ENCODE measurements at places on chromosomes 5 and 9.

DNA sequence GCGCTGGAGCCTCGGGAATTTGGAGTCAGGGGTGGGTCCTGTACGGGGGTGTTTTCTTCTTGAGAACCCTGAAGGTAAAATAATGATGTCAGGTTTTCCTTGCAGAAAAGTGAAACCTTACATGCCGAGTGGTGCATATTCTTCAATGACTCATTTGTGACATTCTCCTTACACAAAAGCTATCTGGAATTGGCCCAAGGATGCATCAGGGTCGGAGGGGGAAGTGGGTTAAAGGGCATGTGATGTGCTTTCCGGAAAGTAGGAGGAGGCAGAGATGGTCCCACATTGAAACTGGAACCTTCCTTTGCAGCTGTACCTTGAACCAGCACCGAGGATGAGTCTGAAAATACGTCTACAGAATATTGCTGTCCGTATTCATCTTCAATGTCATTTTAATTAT, 411.2 kb upstream of the IRX4 start:
- DNase-seq, result no peak

DNA sequence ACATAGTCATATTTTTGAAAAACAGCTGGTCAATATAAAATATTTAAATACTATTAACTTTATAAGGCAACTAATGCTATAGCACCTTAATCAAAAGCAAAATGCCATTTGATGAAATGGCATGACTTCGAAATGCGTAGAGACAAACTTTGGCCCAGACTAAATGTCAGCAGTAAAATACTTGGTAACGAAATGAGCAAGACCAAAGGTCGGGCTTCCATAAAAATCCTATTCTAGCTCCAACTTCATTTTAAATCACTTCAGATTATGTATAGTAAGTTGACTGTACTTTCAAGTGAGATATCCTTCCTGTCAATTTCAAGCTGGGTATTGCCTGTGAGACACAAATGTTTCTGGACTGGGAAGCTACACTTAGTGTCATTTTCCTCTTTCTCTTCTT, 805.4 kb upstream of the ZNF608 start:
- DNase-seq, result no peak

DNA sequence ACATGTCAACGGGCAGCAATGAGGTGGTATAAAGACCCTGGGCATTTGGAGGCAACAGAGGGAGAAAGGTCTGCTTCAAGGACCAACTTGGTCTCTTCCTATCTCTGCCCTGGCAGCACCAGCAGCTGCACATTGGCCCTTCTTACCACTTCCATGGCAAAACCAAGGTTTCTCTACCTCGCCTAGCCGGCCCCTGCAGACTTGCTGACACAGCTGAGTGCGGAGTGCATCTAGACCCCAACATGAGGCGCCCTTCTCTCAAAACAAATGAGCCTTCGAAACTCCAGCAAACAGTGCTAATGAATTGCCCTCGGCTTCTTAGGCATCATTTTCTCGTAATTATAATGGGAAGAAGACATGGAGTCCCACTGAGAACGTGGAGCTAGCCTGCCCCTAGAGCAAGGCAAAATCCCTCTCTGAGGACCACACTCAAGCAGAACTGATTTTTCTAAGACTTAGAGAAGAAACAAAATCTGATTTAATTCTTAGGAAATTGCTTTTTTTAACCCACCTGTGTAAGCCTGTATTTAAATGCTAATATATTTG, 42.1 kb downstream of the KCNMB1 start:
- no peak for DNase-seq

DNA sequence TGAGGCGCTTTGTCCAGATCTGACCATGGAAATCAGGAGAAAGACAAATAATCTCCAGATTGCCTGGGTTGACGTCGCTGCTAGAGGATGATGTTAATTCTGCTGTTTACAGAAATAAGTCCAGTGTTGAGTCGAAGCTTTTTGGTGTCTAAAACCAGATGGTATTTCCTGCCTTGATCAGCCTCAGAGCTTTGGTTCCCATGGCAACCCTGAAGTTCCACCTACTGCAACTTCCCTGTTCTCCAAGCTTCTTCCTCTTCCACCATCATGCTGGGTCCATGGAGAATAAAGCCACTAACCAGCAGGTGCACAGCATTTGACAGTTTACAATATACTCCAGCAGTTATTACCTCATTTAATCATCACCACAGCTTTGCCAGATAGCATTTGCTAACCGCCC, 18.0 kb upstream of the GABBR2 start:
- DNase-seq, result peak; percentile 12

DNA sequence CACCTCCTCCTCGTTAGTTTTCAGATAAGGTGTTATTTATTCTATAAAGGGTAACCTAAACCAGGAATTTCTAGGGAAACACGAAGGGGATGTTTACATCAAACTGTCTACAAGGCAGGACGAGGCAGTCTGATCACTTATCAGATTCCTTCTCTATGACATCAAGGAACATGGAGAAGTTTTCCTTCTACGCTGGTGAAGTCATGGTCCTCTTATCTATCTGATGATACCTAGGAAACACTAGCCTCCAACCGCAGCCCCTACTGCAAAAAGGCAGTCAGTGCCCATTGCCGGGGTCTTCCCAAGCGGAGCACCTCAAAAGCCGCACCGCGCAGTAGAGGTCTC, 1.5 kb downstream of the MPDZ start:
- DNase-seq, result no peak

DNA sequence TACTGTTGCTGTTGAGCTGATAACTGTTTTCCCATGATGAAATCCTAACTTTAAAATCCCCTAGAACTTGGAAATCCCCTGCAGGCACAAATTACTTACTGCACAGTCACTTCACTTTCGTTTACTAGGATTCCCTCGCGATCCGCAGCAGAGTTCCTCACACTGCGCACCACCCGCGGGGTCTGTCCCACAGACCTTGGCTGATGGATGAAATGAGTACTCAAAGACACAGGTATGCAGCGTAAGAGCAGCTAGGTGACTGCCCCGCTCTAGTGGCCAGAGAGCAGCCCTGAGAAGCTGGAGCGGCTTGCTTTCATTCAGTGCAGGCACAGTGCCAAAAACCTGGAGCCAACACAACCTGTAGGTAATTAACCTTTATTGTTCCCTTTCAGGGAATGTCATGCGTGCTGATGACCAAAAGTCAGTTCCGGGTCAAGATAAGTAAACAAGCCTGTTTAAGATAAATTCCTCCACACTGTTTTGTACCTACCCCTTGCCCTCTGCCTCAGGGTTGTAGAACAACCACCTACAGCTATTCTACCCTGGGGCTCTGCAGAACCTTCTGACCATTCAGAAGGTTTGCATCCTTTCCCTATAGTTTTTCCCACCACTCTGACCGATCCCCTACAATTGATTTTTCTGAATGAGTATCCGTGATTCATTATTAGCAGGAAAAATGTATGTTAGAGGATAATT, 191.2 kb downstream of the CDH9 start:
- DNase-seq, result no peak

DNA sequence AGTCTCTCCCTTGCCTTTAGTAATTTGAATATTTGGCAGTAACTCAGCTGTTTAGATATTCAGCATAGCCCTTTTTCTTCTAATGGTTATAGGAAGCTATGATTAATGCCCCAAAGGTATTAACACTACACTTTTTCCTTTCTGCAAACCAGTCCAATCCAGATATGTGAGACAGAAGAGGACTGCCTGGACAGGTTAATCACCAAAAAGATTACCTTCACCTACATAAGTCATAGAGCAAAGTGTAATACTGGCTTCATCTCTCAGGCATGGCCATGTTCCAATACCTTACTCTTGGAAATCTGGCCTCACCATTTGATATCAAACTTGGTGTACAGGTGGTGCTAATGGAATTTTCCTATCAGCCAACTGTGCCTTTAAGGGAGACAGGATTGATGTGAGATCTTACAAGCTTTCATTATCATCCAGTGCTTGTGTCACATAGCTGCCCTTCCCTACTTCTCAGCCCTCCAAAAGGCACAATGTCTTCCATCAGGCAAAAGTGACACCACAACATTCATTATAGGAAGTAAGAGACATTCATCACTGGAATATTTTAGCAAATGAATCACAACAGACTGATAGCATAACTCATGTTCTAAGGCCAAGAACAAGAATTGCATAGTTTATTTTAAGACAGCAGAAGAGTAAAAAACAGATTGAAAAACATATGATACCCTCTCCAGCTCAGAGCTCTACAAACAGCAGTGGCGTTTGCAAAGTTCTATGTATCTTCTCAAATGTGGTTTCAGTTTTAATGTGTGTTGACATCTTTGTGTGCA, 91.2 kb upstream of the PAM start:
- no peak for DNase-seq

- DNase-seq, result no peak
Measured at GRCh38 chr5:150787656-150788055, 9.1 kb downstream of the SMIM3 start.

- no peak for DNase-seq
Measured at GRCh38 chr5:53479590-53480415, 626 bp upstream of the FST start.

GRCh38 chr5:141879941-141880738, 1.9 kb upstream of the PCDH1 start:
- DNase-seq, result no peak

GRCh38 chr9:86942281-86943200, 4.8 kb downstream of the GAS1 start:
- DNase-seq, result no peak

DNA sequence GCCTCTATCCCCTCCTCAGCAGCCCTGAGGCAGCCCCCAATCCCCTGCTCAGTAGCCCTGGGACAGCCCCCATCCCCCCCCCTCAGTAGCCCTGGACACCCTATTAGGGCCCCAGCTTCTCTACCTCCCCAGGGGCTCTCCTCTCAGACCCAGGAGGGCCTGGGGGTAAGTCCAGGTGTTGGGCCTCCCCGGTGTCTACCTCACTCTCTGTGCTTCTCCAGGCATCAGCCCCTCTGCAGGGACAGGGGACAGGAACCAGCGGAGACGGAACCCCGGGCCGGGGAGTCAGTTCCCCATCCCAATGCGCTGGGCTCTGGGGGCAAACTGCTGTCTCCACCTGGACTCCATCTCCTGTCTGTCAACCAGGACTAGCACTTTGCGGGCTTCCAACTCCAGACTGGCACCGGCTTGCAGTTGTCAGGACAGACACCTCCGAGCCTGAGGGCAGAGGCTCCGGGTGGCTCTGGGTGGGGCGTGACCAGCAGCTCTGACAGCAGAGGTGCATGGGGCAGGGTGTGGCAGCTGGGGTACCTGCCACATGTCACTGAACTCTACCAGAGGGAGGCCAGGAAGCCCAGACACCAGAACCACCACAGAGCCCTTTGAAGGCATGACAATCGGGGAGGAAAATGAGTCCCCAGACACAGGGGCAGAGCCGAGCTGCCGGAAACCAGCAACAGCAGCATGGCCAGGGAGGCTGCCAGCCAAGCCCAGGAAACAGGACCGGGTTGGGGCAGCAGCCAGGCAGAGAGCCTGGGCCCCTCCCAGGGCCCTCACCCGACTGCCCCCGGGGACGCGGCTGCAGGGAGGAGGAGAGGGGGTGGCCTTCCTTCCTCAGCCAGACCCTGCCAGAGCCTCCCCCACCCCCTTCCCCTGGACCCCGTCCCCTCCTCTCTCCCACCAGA, 17.7 kb upstream of the UBAC1 start:
- DNase-seq, result peak; percentile 74

DNA sequence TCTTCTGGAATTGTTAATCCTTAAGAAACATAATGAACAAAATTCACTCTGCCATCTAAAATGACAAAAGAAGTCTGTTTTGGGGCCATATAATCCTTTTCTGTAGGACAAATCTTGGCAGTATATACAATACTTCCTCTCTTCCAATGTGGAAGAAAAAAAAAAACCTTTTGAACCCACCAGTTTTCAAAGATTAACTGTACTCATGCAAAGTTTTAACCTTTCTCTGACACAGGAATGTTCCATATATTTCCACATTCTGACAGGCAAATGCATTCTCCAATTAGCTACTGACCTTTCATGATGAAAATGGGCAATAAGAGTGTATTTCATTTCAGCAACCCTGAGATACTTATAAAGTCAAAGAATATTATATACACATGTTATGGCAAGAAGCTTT, 65.4 kb downstream of the RNF130 start:
- no peak for DNase-seq

DNA sequence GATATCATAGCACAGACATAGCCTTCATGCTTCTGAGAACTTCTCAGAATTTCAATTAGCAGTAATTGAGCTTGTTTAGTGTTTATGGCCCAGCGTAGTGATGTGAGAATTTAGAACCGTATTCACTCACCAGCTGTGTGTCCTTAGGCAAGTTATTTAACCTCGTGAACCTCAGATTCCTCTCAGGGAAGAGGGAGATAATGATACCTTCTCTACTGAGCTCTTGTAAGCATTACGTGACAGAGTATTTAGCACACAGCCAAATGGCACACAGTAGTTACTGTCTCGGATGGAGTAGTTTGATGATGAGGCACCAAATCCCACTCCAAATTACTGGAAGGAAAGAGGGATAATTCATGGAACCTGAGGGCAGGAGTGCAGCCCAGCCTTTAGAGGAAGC, 429.3 kb downstream of the CCDC171 start:
- no peak for DNase-seq

GRCh38 chr5:139182528-139183296, 15.5 kb downstream of the SIL1 start:
- no peak for DNase-seq

DNA sequence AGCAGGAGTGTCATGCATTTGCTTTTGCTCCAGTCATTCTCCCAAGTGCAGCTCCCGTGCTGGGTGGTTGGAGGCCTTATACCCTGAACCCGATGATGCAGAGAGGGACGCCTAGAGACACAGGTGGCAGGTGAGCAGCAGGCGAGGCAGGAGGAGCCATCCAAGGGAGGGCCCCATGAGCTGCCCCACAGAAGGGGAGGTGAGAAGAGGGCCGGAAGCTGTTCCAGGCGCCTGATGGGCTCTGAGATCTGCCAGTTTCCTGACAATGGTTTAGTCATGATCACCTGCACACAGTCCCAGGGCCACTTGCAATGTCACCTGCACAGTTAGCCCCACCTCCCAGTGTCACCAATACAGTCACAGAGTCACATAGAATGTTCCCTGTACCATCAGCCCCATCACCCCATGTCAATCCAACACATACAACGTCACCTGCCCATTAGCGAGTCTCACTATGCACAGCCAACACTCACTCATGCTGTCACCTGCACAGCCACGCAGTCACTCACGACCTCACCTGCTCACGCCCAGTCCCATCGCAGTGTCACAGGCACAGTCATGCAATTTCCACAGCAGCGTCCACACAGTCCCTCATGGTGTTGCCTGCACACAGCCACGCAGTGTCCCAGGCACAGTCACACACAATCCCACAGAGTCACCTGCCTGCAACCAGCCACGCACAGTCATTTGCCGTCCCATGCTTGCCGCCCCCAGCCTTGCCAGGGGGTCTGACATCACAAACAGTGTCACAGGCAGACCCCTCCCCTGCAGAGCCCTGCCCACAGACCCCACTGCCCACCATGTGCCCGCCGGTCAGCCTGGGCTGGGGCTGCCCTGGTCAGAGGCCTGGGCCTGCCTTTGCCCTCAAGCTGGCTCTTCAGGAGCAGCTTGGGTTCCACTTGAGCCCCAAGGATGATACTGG, 113.4 kb downstream of the LHX2 start:
- no peak for DNase-seq

Data from Jurkat, Clone E6-1 (cell line).